IMR-90 (cell line): ENCODE measurements at places on chromosomes 1 and 21. TPM values are rescaled to one million over a fixed set of nuclear protein-coding genes. Genes with fewer than 3 reads are reported as not detected.

Gene COX20
- 13.3 and 26.9 TPM in 2 replicates for total RNA-seq

Gene ORC1
- 9.7 and 10.6 TPM in 2 replicates for total RNA-seq

Gene DMRTA2
- total RNA-seq: not detected in 2 replicates

Gene NEGR1
- 9.1 and 13.1 TPM in 2 replicates for total RNA-seq

Gene CD247
- total RNA-seq: not detected in 2 replicates

Gene FAM177B
- not detected in 2 replicates for total RNA-seq

Gene RAD54L
- 4.7 and 4.8 TPM in 2 replicates for total RNA-seq

Gene KRTAP7-1
- not detected in 2 replicates for total RNA-seq
